NCI-H187 treated with DMSO at 0.1 percent for 48 hours (cell line): ENCODE measurements at places on chromosomes 16 and 17.

GRCh38 chr16:72764015-72764654 lies 283.8 kb downstream of the ZFHX3 start:
- no peak for DNase-seq

GRCh38 chr17:10758062-10758461 lies 28.2 kb upstream of the TMEM220 start:
- no peak for DNase-seq

DNA sequence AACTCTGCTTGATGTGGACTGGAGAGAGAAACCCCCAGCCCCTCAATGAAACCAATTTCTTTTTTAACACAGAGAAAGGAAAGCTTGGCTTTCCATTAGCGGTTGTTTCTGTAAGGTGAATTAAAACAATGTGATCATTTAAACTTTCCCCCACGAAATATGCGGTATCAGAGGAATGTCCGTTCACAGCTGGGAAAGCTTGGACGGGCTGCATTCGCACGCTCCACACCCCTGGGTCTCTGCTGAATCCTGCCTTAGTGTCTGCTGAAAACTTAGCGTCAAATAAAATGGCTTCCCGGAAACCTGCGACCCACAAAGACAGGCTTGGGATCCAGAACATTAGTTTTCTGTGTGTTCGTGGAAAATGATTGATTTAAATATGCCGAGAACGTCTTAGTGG lies 71.7 kb downstream of the C16orf95 start:
- DNase-seq: no peak

- DNase-seq: no peak
Observed at GRCh38 chr17:55391244-55391757, 30.3 kb downstream of the MMD start.

- DNase-seq: no peak
Observed at GRCh38 chr16:85145734-85146531, 33.7 kb upstream of the CIBAR2 start.

DNA sequence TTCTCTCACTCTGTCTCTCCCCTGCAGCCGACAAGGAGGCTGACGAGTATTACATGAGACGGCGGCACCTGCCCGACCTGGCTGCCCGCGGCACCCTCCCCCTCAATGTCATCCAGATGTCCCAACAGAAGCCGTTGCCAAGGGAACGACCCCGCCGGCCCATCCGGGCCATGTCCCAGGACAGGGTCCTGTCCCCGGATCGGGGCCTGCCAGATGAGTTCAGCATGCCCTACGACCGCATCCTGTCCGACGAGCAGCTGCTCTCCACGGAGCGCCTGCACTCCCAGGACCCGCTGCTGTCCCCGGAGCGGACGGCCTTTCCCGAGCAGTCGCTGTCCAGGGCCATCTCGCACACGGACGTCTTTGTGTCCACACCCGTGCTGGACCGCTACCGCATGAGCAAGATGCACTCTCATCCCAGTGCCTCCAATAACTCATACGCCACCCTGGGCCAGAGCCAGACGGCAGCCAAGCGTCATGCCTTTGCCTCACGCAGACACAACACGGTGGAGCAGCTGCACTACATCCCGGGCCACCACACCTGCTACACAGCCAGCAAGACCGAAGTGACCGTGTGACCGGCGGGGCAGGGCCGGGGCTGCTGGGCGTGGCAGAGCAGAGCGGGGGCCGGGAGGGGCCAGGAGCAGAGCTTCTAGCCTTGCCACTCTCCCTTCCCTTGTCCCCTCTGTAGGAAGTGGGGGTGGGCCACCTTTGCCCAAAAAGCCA lies 40.4 kb upstream of the DNAH9 start:
- no peak for DNase-seq

DNA sequence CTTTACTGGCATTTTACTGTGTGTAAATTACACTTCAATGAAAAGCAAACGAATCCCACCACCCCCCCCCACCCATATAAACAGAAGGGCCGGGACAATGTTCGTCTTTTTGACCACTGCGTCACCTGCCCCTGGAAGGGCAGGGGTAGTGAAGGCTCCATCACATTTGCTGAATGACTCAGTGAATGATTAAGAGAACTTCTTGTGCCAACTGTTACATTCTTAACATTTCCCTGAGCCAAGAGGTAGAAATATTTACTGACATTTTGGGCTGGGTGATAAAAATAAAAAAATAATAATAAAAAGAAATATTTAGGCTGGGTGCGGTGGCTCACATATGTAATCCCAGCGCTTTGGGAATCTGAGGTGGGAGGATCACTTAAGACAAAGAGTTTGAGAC lies 24.1 kb downstream of the C16orf96 start:
- no peak for DNase-seq

DNA sequence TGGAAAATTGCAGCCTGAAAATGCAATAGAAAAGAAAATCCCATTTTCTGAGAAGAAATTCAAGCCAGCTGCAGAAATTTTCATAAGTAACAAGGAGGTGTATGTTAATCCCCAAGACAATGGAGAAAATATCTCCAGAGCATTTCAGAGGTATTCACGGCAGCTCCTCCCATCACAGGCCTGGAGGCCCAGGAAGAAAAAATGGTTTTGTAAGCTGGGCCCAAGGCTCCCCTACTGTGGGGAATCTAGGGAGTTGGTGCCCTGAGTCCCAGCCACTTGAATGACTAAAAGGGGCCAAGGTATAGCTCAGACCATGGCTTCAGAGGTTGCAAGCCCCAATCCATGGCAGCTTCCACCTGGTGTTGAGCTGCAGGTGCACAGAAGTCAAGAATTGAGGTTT lies 93.3 kb upstream of the ZNF267 start:
- no peak for DNase-seq

GRCh38 chr17:81044764-81045589 lies 10.0 kb downstream of the BAIAP2 start:
- DNase-seq: no peak

- no peak for DNase-seq
Observed at GRCh38 chr16:75254359-75254837, 3.0 kb upstream of the BCAR1 start.

- DNase-seq: no peak
Observed at GRCh38 chr16:87054856-87055255, 262.3 kb downstream of the C16orf95 start.

DNA sequence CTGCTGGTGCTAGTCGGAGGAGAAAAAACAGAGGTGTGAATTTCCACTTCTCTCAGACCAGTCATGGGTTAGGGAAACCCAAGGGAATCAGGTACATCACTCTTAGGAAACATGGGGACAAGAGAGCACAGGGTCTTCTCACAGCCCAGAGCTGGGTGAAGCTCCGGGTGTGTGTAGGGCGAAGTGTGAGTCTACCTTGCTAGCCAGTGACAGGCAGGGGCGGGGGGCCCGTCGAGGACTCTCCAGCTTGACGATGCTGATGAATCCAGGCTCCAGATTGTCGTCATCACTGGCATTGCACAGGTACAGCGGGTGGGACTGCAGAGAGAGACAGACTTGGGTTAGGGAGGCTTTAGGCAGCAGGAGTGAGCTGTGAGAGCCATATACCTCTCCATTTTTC lies 18.7 kb upstream of the SUPT4H1 start:
- DNase-seq: no peak

GRCh38 chr17:66347661-66348514 lies 45.5 kb downstream of the PRKCA start:
- peak; percentile 53 for DNase-seq

DNA sequence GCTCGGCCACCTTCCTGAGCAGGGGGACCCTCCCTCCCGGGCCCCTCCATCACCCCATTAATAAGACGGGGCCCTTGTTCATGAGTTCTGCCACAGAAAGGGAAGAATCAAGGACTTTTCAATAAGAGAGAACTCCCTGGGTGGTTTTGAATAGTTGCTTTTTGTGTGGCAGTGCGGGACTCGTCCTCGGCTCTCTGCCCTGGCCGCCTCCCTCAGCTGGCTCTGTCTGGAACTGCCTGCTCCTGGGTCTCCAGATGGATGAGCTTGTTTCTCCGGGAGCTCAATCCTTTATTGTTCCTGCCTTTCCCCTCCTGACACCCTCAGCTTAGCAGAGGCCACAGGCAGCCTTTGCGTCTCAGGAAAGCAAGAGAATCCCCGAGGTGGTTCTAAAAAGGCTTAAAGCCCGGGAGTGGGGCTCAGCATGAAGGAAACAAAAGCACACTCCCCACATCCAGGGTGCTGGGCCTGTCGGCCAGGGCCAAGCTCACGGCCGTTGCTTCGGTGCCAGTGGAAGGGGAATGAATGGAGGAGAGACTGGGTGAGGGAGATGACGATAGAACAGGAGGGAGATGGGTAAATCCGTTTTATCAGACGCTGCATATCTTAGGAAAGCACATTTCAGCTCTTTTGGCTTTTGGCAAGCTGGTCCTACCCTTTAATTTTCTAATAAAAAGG lies 60.2 kb downstream of the RAI1 start:
- no peak for DNase-seq

- no peak for DNase-seq
Observed at GRCh38 chr16:20104563-20105183, 31.0 kb upstream of the GPR139 start.

- no peak for DNase-seq
Observed at GRCh38 chr17:33054412-33054811, 62.8 kb downstream of the SPACA3 start.

DNA sequence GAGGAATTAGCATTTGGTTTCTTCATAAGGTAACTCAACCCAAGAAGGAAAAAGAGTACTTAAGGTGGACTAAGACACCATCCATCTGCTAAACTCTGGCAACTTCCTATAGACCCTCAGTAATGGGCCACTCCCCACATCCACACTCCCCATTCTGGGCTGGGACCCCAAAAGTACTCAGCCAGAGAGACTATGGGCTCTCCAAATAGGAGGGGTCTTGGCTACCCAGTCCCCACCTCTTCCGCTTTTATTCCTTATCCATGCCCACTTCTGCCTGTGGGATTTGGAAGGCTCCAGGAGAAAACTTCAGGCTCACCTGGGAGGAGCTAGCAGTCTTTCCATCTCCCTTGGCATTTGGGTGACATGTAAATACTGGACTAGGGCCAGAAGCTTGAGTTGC lies 164.5 kb upstream of the CCL2 start:
- no peak for DNase-seq

- peak; percentile 26 for DNase-seq
Observed at GRCh38 chr16:6428861-6429260, 903.8 kb upstream of the RBFOX1 start.

GRCh38 chr16:8957509-8958157 lies 6.1 kb downstream of the USP7 start:
- no peak for DNase-seq

DNA sequence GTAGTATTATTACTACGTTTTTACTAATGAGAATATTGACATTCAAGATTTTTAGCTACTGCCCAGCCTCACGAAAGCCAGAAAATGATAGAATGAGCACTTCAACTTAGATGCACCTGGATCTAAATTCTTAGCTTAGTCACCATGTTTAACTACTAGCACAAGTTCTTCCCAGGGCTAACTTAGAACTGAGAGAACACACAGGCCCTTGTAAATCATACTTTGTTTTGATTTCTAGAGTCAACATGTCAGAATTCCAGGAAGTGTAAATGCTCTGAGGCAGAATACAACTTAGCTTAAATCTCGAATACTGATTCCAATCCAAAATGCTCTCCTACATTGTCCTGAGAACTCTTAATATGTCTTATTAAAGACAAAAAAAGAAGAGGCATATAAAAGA lies 6.8 kb upstream of the ACSM1 start:
- DNase-seq: no peak

DNA sequence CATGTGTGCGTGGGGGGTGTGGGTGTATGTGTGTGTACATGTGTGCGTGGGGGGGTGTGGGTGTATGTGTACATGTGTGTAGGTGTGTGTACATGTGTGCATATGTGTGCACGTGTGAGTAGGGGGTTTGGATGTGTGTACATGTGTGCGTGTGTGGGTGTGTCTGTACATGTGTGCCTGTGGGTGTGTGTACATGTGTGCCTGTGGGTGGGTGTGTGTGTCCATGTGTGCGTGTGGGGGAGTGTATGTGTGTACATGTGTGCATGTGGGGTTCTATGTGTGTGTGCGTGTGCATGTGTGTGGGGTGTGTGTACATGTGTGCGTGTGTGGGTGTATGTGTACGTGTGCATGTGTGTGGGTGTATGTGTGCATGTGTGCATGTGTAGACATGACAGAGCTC lies 129.1 kb downstream of the C16orf95 start:
- DNase-seq: no peak

DNA sequence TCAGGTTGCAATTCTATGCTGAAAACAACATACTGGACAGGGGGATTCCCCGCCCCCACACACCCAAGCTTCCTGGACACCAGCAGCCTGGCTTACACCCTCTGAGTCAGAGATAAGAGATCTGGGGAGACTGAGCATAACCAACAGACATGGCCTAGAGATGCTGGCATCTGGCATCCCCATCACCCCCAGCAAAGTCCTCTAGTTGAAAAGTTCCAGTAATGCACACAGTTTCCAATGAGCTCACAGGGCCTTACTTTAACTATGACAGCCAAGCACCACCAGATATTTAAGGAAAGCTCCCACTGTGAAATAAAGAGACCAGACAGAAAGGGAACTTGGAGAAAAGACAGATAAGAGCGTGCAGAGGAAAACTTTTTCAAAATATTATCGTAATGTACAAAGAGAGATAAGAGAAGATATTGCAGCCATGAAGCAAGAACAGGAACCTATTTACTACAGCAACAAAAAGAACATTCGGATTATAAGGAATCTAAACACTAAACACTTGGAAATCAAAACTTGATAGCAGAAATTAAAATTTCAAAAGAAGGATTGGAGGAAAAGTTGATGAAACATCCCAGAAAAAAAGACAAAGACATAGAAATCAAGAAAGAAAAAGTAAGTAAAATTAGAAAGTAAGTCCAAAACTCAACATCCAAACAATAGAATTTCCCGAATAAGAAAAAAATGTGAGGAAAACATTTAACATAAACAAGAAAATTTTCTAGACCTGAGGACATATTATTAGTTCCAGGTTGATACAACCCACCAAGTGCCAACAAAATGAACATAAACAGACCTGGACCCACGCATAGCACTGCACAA lies 17.2 kb upstream of the ALOX15 start:
- DNase-seq: no peak

DNA sequence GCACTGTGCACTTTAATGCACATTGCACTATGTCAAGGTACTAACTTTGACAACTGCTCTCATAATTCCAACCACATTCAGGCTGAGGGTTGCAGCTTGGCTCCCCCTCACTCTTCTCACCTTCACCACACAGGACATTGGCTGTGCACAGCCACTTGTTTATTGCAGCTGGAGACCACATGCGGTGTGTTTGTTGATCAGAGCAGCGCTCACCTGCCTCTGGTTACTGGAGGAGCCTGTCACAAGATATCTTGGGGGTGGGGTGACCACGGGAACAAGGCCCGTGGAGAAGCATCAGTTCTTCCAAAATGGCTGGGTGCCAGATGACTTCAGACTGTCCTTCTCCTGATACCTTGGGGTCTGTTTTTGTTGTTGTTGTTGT lies 10.6 kb upstream of the CCL5 start:
- peak; percentile 36 for DNase-seq
